ENCODE measurements at places on chromosomes 4 and X.

DNA sequence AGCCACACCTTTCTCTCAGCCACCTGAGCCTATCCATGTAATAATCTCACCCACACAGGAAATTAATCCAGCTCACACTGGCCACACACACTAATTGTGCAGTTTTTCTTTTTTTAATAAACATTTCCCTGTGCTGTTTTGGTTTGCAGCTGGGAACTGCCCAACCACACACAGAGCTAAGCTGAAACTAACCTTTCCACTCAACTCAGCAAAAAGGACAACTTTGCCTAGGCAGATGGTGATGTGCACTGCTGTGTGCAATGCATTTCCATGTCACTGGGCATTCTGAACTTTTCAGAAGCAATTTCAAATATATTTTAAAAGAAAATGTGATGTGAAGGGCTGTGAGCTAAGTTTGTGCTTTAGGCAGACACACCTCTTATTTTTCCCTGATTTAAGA lies 70.0 kb upstream of the TLL1 start:
- DNase-seq: no peak

- DNase-seq: no peak
These were observed 31.4 kb upstream of the SETD7 start for GRCh38 chr4:139587446-139587845.

DNA sequence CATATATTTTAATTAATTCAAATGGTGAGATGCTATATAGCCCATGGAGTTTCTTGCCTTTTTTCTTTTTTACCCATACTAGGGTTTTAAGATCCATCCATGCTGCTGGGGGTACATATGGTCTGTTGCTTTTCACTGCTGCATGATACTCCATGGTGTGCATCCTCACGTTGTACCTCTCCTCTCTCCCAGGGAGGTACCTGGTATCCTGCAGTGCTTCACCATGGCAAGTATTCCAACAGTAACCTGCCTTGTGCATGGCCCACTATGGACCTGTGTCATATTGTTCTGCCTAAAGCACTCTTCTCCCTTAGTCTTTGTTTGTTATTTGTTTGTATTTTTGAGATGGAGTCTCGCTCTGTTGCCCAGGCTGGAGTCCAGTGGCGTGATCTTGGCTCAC lies 114.3 kb upstream of the GPC4 start:
- DNase-seq: no peak

GRCh38 chr4:25509646-25510045 lies 132.6 kb downstream of the ANAPC4 start:
- DNase-seq: no peak

DNA sequence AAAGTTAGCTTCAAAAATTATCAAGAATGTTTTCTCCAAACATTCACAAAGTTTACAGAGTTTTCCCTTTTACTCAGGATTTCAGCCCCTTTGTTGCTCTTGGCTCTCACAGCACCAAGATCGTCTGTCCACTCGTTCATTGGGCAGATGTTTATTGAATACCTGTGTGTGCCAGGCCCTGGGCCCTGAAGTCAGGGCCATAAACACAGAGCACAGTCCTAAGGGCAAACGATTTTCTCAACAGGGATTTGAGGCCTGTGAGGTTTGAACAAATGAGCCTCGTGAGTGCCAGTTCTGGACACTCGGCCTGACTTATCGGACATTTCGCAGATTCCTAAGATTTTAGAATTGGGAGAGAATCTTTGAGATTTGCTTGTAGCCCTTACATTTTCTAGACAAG lies 142.1 kb downstream of the TBL1X start:
- DNase-seq: no peak

- DNase-seq: no peak
These were observed 1060.6 kb downstream of the STIM2 start for GRCh38 chr4:27921231-27921630.

GRCh38 chr4:41212616-41213203 lies 1.6 kb downstream of the APBB2 start:
- no peak for DNase-seq

- DNase-seq: no peak
These were observed 69.6 kb downstream of the TBCK start for GRCh38 chr4:106246441-106246840.

DNA sequence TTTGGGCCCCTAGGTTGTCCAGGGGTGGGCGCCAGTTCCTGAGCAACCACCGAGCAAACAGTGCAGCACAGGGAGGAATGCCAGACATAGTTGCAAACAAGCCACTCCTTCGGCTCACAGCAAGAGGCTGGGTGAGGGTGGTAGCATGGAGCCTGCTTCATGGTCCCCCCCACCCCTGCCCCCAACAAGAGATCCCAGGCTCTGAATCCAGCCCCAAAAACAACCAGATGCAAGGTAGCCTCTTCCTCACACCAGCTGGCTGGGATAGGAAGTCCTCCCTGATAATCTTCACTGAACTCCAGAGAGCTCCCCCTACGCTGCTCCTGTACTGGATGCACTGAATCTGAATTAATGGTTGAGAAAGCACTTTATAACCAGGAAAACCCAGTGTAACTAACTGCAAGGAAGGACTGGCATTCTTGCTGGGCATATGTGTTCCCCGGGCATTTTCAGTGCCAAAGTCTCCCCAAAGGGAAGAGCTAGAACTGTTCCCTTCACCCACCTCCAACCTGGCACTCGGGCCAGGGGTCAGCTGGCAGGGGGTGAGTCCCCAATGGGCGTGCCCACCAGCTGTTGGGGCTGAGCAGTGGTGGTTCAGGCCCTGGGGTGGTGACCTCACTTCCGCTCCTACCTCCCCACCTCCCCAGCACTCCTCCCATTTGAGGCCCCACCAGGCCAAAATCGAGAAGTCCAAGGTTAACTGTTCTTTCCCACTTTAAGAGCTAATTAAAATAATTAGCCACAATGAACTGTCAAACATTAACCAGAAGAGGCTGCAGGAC lies 1.5 kb downstream of the ELF4 start:
- no peak for DNase-seq

- DNase-seq: no peak
These were observed 11.3 kb downstream of the LAMP2 start for GRCh38 chrX:120457766-120458180.

GRCh38 chr4:122469457-122469856 lies 12.9 kb upstream of the IL2 start:
- DNase-seq: no peak

GRCh38 chrX:74579597-74580198 lies 34.7 kb downstream of the RLIM start:
- DNase-seq: no peak

DNA sequence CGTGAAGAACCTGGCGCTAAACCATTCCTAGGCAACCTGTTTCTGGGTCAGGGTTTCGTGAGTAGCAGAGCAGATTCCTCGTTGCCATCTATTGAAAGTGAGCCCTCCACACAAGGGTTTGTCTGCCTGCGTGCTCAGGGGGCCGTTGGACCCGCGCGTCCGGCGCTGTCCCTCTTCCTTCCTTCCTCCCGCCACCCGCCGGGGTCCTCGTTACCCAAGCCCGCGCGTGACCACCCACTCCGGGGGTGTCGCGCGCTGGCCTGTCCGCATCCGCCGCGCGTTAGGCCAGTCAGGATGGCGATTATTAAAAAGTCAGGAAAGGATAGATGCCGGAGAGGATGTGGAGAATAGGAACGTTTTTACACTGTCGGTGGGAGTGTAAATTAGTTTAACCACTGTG lies 66.8 kb downstream of the LINC00632 start:
- no peak for DNase-seq

GRCh38 chr4:55926610-55927009 lies 22.1 kb upstream of the CEP135 start:
- no peak for DNase-seq

DNA sequence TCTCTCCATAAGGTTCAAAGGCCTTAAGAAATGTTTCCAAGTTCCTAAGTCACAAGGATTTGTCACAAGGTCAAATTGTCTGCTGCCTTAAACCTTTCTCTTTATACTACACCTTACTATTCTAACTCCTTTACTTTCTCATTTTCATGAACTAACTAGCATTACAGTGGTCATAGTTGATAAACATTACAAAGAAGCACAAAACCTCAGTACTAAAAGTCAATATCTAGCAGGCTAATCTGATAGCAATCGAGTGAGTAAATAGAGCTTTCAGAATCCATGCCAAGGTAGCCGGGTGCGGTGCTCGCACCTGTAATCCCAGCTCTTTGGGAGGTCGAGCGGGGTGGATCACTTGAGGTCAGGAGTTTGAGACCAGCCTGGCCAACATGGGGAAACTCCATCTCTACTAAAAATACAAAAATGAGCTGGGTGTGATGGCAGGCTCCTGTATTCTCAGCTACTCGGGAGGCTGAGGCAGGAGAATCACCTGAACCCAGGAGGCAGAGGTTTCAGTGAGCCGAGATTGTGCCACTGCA lies 510.0 kb downstream of the GBA3 start:
- no peak for DNase-seq

GRCh38 chr4:105189855-105190650 lies 43.4 kb downstream of the TET2 start:
- DNase-seq: no peak

- DNase-seq: no peak
These were observed 131.2 kb downstream of the LDB2 start for GRCh38 chr4:16767251-16767650.

DNA sequence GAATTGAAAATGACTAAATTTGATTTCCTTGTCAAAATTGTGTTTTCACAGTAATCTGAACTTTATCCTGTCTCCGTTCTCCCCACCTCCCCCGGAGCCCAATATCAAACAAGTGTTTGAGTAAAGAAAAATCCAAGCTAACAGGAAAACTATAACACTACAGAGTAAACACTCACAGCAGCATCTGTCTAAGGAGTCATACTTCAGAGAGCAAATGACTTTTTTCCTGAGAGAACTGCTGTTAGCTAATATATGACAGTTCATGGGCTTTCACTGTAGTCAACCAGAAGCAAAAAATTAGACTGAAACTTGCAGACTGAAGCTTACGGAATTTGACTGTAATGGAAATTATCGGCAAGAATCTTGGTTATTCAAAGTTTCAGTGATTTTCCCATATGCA lies 321.7 kb downstream of the ANKRD50 start:
- no peak for DNase-seq

- no peak for DNase-seq
These were observed 11.3 kb upstream of the CD99 start for GRCh38 chrX:2679534-2680485.

DNA sequence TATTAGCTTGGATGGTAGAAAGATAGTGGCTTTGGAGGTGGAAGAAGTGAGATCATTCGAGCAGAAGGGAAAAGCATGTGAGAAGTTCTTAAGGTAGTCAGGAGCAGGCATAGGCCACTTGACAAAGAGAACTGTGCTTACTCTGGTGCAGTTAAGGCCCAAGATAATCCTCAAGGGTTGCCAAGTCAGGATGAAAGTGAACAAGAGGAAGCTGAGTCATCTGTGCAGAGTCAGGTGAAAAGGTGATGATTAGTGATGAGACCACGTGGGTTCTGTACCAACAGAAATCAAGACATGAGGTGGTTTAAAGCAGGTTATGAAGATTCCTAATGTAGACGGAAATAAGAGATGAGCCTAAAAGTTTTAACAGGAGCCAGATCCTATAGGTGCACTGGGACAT lies 369.8 kb downstream of the DTHD1 start:
- no peak for DNase-seq

GRCh38 chr4:16593386-16593785 lies 305.1 kb downstream of the LDB2 start:
- no peak for DNase-seq

GRCh38 chr4:148041606-148042329 lies 309.9 kb downstream of the ARHGAP10 start:
- DNase-seq: no peak

All from activated CD4-positive, CD25-positive, alpha-beta regulatory T cell treated with anti-CD3 and anti-CD28 coated beads, Interleukin-2, amount 50 U/mL, for 16 hours (primary cell).